ENCODE measurements at places on chromosomes 2 and 18.

- DNase-seq, result no peak
These were observed 44.4 kb upstream of the SETBP1 start for GRCh38 chr18:44636241-44636640.

DNA sequence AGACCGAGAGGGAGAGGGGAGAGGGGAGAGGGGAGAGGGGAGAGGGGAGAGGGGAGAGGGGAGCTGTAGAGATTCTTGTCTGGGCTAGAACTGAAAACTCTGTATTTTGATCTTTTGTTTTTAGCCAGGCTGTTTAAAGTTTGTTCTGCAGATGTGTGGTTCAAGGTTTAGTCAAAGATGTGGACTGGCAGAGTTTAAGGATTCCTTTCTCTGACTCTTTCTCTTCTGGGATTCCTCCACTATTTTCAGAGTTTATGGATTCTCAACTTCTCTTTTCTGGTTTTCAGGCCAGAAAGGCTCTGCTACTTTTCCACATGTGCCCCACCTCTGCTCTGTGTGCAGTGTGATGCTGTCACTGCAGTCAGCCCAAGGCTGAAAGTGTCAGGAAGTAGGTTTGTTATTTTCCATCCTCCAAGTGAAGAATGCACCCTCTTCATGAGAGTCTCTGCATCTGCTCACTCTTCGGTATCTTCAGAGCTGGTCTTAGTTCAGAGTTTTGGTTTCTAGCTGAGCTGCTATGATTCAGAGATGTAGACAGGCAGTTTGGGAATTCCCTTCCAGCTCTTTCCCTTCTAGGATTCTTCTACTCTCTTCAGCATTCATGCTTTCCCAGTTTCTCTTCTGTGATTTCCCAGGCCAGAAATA lies 130.9 kb upstream of the SMAD7 start:
- DNase-seq, result no peak

- DNase-seq, result no peak
These were observed 465.5 kb upstream of the ID2 start for GRCh38 chr2:8216397-8216796.

DNA sequence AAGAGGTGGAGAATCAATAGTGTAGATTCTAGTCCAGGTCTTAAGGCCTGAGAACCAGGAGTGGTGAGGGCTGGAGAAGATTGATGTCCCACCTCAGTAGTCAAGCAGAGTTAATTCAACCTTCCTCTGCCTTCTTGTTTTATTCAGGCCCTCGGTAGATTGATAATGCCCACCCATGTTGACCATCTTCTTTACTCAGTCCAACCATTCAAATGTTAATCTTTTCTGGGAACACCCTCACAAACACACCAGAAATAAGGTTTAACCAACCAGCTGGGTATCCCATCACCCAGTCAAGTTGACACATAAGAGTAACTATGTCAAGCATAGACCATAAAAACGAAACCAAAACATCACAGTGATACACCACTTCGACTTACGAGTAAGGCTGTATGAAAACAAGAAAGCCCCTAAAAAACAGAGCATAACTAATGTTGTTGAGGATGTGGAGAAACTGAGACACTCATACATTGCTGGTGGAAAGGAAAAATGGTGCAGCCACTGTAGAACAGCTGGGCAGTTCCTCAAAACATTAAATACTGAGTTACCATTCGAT lies 57.5 kb downstream of the SLC35F5 start:
- no peak for DNase-seq

DNA sequence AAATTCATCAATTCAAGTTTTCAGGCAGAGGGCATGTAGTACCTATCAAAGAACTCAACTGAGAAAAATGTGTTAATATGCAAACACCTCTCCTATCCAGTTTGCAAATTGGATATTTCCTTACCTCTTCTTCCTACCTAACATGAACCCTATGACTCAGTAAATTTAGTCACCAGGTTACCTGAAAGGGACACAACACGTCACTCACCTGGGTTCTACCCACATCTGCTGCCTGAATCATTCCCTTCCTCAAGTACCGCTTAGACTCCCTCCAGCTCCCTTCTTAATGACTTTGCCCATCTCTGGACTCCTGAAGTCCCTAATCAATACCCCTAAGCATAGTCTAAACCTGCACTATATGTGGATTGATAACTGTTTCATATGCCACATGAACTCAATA lies 10.4 kb downstream of the ANKRD44 start:
- DNase-seq, result no peak

GRCh38 chr2:69177063-69177771 lies 164.2 kb downstream of the ANTXR1 start:
- DNase-seq, result no peak

DNA sequence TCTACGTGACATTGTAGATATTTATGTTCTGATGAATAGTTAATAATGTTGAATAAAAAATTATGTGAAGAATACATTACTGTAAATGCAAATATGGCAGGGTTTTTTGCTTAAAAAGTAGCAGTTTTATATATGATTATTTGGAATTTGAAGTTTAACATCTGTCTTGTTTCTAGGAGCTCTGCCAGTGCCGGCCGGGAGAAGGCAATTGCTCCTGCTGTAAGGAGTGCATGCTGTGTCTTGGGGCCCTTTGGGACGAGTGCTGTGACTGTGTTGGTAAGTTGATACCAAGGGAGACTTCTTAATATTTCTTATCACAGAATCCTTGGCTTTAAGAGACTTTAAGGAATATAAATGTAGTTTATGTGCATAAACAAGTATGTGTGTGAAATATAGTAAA lies 25.2 kb downstream of the TWSG1 start:
- no peak for DNase-seq

GRCh38 chr2:159090514-159091201 lies 122.2 kb downstream of the TANC1 start:
- DNase-seq, result no peak

- no peak for DNase-seq
These were observed 125.8 kb upstream of the MYO3B start for GRCh38 chr2:170052151-170052550.

DNA sequence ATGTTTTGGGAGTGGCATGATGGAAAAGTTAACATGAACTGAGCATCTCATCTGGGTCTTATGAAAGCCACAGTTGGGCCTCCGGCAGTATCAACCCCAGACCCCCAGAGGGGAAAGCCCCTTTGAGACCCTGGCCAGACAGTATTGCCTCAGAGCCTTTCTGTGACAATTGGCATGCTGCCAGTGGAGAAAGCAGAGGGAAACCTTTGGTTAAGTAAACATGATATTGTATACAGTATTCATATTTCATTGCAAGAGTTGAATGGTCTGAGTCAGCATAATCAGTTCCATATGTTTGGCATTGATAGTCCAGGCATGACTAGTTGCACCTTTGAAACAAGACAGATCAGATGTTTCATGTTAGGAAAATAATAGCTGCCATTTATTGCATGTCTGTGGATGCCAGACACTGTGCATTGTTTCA lies 20.0 kb downstream of the MERTK start:
- no peak for DNase-seq

DNA sequence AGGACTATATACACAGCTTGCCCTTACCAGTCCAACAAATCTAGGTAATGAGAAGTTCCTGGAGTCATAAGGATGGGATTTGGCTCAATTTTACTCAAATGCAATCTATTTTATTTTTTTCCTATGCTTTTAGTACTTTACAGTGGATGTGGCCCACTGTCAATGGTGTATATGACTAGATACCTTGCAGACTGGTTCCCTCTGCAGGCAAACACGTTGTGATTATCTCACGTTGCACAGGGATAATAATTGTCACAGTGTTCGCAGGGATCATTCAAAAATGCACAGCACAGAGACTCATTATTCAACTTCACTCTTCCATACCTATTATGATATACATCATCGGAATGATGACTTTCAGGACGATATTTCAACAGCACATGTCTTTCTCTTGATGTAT lies 359.7 kb downstream of the MBD2 start:
- DNase-seq, result no peak

DNA sequence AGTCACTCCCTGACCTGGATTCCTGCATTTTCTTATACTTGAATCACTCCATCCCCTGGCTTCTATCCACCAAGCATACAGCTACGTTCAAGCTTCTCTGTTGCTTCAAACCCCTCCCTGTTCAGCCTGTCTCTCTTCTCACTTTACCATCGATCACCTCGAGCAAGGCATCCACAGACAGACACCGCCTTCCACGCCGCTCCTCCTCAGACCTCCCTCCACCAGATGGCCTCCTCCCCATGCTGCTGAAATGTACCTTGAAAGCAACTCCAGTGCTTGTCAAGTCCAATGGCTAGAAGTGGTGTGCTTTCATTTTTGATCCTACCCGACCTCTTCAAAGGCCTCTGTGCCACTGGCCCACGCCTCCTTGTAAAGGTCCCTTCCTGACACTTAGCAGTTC lies 131.3 kb upstream of the ACAA2 start:
- DNase-seq, result no peak

GRCh38 chr2:215002500-215002899 lies 135.9 kb downstream of the ABCA12 start:
- no peak for DNase-seq

DNA sequence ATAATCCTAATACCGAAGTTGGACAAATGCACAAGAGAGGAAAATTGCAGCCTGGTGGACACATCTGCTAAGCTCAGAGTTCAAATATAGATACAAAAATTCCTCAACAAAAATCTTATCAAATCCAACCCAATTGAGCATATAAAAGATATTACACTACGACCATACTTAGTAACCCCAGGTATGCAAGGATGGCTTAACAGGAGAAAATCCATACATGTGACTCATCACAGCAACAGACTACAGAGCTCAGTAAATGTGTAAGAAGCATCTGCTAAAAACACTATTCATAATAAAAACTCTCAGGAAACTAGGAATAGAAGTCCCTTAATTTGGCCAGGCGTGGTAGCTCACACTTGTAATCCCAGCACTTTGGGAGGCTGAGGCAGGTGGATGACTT lies 28.3 kb downstream of the HS6ST1 start:
- no peak for DNase-seq

- no peak for DNase-seq
These were observed 32.5 kb downstream of the PSD4 start for GRCh38 chr2:113206251-113206650.

DNA sequence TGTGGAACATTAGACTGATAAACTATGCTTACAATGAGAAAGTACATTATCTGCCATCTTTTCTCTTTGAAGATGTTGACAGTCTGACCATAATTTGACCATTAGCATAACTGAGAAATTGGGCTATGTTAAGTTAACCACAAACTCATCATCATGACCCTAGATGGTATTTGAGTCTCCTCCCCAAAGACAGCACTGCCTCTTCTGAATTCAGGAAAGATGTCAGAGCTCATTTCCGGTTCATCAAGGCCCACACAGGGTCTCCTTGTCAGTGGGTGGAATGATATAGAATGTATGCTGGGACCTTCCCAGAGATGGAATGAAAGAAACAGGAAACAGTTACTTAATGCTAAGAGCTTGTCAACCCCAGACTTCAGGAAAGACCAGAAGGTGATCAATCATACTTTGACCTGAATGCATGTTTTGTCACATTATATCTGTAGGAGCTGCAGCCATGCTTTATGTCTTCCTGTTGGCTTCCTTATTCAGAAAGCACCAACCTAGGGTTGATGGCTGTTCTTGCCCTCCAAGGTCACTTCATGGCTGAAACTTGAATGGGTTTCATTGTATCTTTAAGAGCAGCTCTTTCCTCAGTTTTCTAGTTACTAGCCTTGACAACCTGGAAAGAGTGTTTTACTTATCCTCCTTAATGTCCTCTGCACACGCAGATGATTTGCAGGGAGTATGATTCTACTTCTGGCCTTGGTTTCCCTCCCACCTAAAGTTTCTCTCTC lies 99.1 kb upstream of the NEUROD1 start:
- DNase-seq, result no peak

DNA sequence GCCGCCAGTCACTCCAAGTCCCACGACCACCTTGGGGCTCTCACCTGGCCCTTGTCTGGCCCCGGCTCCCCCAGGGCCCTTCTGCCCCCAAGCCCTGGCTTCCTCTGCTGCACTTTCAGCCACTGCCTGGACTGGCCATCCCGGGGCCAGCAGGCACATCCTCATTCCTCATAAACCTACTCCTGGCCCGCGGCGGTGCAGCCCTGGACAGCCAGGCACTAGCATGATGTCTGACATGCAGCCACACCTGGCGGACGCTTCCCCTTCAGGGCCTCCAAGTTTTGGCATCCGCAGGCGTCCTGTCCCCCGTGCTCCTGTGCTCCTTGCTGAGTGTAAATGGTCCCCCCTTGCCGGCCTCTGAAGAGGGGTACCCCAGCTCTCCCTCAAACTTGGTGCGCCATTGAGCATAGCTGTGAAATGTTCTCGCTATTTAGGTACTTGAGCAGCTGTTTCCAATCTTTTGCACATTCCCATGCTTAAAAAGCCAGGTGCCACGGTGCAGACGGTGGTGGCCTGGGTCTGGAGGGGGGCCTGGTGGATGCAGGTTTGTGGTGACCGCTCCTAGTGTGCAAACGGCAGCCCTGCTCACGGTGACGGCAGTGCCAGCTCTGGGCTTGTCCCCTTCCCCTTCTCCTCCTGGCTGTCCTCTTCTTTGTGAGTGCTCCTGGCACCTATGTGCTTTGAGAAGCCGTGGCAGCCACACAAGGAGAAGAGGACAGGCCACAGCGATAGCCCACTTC lies 123.8 kb downstream of the MBP start:
- DNase-seq, result no peak

- no peak for DNase-seq
These were observed 256.4 kb upstream of the PXDN start for GRCh38 chr2:2000724-2001061.

DNA sequence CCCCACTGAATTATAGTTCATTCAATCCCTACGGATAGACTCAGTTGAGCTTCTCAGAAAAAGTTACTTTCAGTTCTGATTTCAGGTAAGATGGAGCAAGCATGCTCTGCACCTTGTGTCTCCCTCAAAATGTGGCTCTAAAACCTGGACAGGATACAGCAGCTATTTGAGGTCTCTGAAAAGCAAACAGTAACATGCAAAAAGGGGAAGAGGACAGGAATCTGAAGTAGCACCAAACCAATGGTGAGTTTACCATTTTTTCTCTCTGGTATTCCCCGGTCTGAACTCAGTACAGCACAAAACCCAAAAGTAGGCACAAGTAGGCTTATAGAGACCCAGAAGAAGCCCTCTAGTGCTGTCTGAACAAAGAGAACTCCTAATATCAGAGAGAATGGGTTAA lies 34.1 kb downstream of the LANCL1 start:
- DNase-seq, result no peak

GRCh38 chr18:5451150-5451549 lies 92.6 kb downstream of the EPB41L3 start:
- DNase-seq, result no peak

DNA sequence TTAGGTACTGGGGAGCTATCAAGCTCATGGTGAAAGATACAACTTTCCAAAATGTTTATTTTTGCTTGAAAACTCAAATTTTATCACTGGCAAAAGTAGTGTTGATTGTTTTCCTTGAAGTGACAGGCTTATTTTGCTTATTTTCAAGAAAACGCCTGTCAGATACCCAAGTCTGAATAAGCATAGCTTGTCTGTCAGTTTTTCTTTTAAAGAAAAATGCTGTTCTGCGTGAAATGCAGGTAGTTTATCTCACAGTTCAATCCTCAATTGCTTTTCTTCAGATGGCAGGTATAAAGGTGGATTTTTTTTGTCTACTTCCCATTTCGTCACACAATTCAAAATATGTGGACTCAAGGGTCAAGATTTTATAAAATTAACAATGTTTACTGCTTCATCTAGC lies 102.6 kb upstream of the SLC38A11 start:
- no peak for DNase-seq
